ENCODE measurements at places on chromosomes 3 and 15.

- DNase-seq: no peak
These were observed 5.5 kb downstream of the ARHGEF26 start for GRCh38 chr3:154126651-154127050.

- no peak for DNase-seq
These were observed 31.0 kb upstream of the THBS1 start for GRCh38 chr15:39549912-39550311.

DNA sequence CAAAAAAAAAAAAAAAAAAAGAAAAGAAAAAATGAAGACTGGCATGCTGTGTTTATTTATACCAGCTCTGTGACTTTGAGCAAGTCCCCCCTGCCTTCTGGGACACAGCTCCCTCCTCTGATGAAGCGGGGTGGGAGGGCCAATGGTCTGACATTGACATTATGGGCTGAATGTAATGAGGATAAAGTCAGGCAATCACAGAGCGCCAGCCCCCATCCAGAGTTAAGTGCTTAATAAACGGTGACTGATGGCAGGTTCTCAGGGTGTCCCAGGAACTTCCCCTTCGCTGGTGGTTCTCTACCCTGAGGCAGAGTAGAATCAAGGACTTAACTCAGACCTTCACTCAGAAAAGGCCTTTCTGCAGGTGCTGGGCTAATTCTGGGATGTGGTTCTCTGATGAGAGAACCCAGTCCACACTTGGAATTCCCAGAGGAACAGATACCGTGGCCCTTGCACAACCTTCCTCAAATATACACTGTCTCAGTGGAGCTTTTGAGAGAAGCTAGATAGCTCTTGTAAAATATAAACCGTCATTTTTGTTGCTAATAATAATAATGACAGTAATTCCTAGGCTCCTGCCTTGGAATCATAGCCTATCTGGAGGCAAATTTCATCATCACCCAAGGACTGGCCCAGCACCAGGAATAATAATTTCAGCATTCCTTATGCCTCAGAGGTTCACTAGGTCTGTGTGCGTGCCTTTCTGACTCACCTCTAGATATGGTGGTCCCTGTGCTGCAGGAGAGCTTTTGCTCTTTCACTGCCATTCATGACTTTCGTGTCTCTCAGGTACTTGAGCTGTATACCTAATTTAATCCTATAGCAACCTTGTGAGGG is 115.8 kb downstream of the RPLP1 start:
- no peak for DNase-seq

GRCh38 chr15:94579286-94579685 is 347.9 kb downstream of the MCTP2 start:
- no peak for DNase-seq

DNA sequence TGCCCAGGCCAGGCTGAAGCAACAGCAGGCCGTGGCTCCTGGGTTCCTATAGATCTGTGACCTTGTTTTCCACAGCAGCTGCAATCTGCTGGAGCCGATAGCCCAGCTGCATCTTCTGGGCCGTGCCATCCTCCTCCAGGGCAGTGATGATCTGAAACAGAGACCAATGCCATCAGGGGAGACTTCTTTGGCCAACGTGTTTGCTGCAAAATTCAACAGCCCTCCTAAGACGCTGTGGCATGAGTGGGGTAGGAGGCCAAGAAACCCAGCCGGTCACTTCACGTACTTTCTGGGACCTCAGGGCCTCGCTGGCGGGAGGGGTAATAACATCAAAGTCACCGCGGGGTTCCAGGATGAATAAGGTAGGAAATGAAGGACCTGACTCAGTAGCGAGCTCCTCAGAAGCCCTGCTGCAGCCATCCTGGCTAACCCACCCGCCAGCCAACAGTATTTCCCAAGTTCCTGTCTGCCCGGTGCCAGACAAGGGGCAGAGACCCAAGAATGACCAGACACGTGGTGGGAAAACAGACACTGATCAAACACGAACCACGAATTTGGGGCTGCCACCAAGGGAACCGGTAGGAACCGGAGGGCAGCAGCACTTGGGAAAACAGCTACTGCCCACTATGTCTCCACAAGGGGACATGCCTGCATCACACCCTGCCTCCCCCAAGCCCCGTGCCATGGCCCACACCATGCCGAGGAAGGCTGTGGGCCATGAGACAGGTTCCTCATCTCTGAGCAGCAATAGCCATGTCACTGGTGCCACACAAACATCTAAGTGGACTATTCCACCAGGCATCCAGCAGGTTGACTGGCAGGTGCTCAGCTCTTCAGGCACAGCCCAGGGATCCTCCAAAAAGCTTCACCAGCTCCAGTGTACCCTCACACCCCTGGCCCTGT is 25.2 kb downstream of the PLXNB1 start:
- DNase-seq: no peak

DNA sequence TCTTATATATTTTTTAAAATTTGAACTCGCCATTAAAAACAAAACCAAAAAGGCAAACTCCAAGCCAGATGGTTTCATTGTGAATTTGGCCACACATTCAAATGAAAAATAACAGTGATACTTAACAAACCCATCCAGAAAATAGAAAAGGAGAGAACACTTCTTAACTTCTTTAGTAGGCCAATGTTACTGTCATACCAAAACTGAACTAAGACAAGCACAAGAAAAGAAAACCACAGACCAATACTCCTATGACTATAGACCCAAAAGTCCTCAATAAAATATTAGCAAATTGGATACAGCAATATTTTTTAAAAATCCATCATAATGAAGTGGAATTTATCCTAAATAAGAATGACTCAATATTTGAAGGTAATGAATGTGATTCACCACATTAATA is 73.5 kb upstream of the ALDH1A3 start:
- DNase-seq: no peak

DNA sequence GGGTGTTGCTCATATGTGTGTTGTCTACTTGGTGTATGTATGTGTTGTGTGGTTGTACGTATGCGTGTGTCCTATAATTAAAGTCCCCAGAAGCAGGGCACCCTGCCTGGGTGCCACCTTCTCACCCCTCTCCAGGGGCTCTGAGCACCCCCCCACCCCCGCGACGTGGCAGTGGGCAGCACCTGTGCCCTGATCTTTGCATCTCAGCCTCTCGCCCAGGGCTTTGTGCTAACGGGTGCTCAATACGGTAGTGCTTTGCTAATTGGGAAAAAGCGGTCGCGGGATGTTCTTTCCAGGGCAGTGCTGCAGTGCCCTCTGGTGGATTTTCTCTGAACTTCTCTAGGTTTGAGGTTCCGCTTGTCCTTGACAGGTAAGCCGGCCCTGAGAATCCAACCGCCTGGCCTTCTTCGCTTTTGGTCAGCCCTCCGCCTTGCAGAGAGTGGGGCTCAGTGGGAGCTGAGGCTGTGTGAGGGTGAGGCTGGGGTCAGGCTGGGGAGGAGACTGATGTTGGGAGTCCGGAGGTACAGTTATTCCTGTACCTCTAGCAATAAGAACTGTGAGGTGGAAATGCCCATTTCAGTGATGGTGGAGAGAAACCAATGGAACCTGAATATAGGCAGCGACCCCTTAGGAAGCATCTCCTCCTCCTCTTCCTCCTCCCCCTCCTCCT is 17.6 kb upstream of the EPHB3 start:
- no peak for DNase-seq

- no peak for DNase-seq
These were observed 27.1 kb upstream of the SKIL start for GRCh38 chr3:170330366-170330765.

DNA sequence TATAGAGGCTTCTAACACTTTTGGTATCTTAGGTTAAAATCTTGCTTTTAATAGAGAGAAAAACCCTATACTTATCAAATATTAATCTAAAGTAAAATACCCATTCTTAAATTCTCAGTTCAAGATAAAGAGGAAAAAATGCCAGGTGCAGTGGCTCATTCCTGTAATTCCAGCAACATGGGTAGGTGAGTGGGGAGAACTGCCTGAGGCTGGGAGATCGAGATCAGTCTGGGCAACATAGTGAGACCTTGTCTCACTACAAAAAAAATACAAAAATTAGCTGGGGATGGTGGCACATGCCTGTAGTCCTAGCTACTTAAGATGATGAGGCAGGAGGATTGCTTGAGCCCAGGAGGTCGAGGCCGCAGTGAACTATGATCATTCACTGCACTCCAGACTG is 135.8 kb downstream of the CLASP2 start:
- DNase-seq: no peak

DNA sequence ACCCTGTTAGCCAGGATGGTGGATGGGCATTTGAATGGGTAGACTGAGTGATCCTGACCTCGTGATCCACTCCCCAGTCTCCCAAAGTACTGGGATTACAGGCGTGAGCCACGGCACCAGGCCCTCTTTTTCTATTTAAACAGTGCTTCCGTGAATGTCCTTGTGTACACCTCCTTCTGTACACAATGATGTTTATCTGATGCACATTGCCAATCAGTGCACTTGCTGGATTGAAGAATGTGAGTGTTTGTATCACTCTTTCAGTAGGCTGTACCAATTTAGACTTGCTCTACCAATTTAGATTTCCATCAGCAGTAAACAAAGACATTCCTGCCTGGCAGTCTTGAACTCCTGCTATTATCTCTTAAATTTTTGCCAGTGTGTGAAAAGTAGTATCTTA is 8.9 kb upstream of the ZNF619 start:
- no peak for DNase-seq

GRCh38 chr15:39852250-39852649 is 67.8 kb downstream of the GPR176 start:
- DNase-seq: no peak

DNA sequence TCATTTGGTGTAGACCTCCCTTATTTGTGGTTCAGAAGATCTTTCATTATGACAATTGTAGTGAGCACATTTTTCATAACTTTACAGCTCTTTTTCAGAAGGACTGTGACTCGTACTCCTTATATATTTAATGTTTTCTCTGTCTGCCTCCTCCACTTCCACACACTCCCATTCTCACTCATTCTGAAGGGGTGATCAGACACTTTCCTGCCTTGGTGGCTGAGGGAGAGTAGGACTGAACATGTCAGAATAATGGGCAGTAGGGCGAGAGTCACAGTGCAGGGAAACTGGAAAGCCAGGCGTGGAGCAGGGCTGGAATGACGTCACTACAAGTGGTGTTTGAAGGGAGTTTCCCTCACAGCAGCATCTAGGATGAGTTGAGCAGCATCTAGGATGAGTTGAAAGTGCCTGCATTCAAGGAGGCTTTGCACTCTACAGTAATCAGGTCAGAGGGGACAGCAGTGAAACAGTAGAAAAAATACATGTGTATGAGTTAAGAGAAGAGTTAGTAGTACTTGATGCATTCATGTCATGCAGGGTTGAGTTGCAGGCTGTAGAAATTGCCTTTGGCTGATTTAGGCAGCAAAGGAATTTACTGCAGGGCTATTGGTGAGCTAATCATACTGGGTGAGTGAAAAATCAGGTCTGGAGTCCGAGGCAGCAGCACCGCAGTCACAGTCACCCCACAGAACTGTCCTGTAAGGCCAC is 36.3 kb upstream of the FBXL22 start:
- no peak for DNase-seq

GRCh38 chr3:88147261-88147660 is 2.5 kb upstream of the C3orf38 start:
- no peak for DNase-seq

DNA sequence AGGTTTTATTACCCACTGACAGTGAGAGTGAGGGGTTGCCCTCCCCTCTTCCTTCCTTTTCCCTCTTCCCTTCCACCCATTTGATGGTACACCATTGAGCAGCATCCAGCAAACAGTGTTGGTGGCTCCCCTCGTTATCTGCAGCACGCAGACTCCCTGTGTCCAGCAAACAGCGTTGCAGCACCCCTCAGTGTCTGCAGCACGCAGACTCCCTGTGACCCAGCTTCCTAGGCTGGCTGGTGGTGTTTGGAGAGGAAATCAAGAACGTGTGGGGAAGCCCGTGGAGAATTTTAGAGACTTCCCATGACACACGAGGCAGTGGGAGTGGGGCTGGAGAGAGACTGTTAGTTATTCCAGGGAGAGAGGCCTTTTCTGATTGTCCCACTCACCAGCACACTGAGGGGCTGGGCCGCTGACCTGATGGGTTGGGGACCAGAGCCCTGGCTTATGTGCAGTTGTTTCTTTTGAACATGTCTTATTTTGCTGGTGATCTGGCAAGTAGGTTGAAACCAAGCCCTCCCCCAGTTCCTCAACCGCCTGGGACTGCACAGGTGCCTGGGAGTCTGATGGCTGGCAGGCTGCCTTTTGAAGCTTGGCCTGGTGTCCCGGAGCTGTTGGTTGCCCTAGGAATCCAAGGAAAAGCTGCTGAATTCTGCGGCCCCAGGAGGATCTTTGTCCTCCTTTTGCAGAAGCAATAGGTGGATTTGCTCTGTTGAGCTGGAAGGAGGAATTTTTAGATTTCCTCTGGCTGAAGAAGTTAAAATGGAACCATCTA is 19.0 kb downstream of the APBA2 start:
- DNase-seq: no peak

DNA sequence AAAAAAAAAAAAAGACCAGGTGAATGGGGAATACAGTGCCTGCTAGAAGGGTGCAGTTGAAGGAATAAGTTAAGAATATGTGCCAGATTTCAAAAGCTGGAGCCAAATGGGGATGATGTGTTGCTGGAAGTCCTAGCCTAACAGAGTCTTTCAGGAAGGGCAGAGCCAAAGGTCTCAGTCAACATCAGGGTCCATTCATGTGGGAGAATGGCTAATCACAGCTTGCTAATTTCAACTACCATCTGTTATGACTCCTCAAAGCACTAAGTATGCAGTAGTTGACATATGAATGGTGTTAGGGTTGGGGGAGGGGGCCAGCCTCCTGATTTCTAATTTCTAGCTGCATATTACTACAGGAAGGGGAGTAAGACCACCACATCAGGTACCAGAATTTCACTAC is 4.4 kb downstream of the ZBTB38 start:
- no peak for DNase-seq

GRCh38 chr3:53259427-53260259 is 3.8 kb upstream of the TKT start:
- DNase-seq: no peak

- no peak for DNase-seq
These were observed 95.6 kb downstream of the ULK4 start for GRCh38 chr3:41866298-41866697.

- DNase-seq: peak; percentile 78
These were observed 1.4 kb upstream of the IL17RC start for GRCh38 chr3:9915254-9916141.

DNA sequence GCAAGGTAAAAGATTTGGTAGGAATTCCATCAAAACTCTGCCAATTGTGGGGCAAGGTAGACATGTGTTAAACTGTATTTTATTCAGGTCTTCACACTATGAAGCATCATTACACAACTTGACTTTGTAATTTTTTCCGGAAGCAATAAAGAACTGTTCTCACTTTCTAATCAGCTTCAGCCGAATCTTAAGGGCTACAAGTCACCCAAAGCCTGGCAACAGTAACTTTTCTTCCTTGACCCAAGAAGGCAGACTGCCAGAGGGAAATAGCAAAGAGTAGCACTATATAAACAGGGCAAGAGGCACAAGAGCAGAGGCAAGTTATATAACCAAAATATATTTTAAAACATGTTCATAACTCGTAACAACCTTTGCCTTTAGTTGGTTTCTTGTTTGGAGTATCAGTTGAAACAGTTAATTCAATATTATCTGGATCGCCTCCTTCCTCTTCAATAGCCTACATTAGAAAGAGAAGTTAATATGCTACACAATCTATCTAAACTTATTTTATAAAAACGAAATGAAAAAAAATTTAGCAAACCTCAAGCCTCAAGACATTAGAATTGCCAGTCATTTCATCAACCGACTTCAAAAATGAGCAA is 1.4 kb downstream of the SLTM start:
- DNase-seq: peak; percentile 33

GRCh38 chr3:39185959-39186691 is 6.3 kb downstream of the XIRP1 start:
- no peak for DNase-seq

- no peak for DNase-seq
These were observed 92.4 kb upstream of the TSC22D2 start for GRCh38 chr3:150315721-150316120.

Data from left lung (tissue), 14 donors.